Activated T-helper 1 cell treated with anti-CD3 and anti-CD28 coated beads, Interleukin-12 subunit alpha, Interleukin-12 subunit beta, Interleukin-2, Interleukin-4 antibody, amounts not matched to agents 30 ng/mL and 10 ng/mL and 1 ng/mL, durations not matched to agents 14 hours and 24 hours and 36 hours (primary cell): ENCODE measurements at places on chromosomes 1 and 21. TPM values are rescaled to one million over a fixed set of nuclear protein-coding genes. Genes with fewer than 3 reads are reported as not detected.

VAV3 gene
- 5.3 and 6.1 TPM in 2 replicates for total RNA-seq

PDZK1IP1 gene
- not detected in 2 replicates for total RNA-seq

- no peak overlapping the region for H3K27ac ChIP-seq
- DNase-seq = no peak
- H3K36me3 ChIP-seq = no peaks in the 10 kb centered on the region
- H3K4me1 ChIP-seq = no peaks in the 10 kb centered on the region
These were observed 80.5 kb upstream of the RALGPS2 start for GRCh38 chr1:178644308-178645120.

GRCh38 chr1:222033450-222033849, 291.6 kb upstream of the DUSP10 start:
- H3K27me3 ChIP-seq = peaks cover 5% of the 10 kb centered on the region
- H3K4me3 ChIP-seq = no peak overlapping the region
- H3K4me1 ChIP-seq = no peaks in the 10 kb centered on the region

DNA sequence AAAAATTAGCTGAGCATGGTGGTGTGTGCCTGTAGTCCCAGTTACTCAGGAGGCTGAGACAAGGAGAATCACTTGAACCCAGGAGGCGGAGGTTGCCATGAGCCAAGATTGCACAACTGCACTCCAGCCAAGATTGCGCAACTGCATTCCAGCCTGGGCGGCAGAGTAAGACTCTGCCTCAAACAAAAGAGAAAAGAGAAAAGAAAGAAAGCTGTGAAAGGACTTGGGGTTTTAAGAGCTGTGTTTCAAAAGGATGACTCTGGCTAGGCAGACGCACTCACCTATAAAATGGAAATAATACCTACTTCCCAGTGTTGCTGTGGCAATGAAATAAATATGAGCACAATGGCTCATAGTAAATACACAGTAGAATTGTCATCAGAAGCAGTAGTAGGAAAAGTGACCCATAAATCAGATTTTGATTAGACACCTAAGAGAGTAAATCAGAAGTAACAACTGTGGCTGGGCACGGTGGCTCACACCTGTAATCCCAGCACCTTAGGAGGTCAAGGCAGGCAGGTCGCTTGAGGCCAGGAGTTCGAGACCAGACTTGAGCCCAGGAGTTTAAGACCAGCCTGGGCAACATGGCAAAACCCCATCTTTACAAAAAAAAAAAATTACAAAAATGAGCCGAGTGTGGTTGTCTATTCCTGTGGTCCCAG, 45.9 kb upstream of the PUM1 start:
- H3K4me3 ChIP-seq = no peak overlapping the region
- no peak for DNase-seq
- H3K36me3 ChIP-seq = no peaks in the 10 kb centered on the region
- H3K4me1 ChIP-seq = no peaks in the 10 kb centered on the region
- no peak overlapping the region for H3K27ac ChIP-seq

- DNase-seq = no peak
- H3K4me3 ChIP-seq = no peak overlapping the region
- H3K27me3 ChIP-seq = peaks cover 19% of the 10 kb centered on the region
- H3K27ac ChIP-seq = no peak overlapping the region
- H3K36me3 ChIP-seq = no peaks in the 10 kb centered on the region
These were observed 4.4 kb upstream of the ATXN7L2 start for GRCh38 chr1:109479311-109479710.

DNA sequence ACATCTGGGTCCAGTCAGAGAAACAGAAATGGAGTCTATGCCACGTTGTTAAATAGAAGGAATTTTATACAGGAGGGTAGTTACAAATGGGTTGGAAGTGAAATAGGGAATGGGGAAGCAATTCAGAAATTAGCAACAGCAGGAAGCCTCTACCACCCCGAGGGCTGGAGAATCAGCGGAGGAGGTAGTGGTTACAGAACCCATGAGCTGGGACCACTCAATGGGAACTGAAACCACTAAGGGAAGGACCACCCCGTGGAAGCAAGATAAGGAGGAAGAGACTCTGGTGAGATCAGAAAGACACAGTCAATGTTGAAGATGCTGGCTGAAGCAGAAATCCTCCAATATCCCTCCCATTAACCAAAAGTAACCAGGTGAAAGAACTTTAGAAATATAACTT, 15.5 kb upstream of the MAST2 start:
- peaks cover 32% of the 10 kb centered on the region for H3K27me3 ChIP-seq
- no peak overlapping the region for H3K4me3 ChIP-seq
- no peaks in the 10 kb centered on the region for H3K36me3 ChIP-seq
- DNase-seq = no peak
- H3K27ac ChIP-seq = no peak overlapping the region

GRCh38 chr1:94741996-94742395, 78.2 kb upstream of the SLC44A3 start:
- H3K27ac ChIP-seq = no peak overlapping the region
- peaks cover 8% of the 10 kb centered on the region for H3K27me3 ChIP-seq
- no peaks in the 10 kb centered on the region for H3K36me3 ChIP-seq
- H3K4me3 ChIP-seq = no peak overlapping the region
- no peak for DNase-seq

GRCh38 chr1:7117399-7118281, 332.4 kb downstream of the CAMTA1 start:
- no peaks in the 10 kb centered on the region for H3K36me3 ChIP-seq
- H3K27me3 ChIP-seq = peaks cover 1% of the 10 kb centered on the region
- H3K4me3 ChIP-seq = no peak overlapping the region

- no peaks in the 10 kb centered on the region for H3K27me3 ChIP-seq
- H3K36me3 ChIP-seq = peaks cover 30% of the 10 kb centered on the region
- peaks cover 86% of the 10 kb centered on the region for H3K4me1 ChIP-seq
- no peak overlapping the region for H3K4me3 ChIP-seq
- no peak overlapping the region for H3K27ac ChIP-seq
These were observed 6.8 kb downstream of the ATP1A1 start for GRCh38 chr1:116379674-116380498.

- no peak for DNase-seq
- peaks cover 3% of the 10 kb centered on the region for H3K27me3 ChIP-seq
- no peaks in the 10 kb centered on the region for H3K36me3 ChIP-seq
- no peak overlapping the region for H3K27ac ChIP-seq
- no peaks in the 10 kb centered on the region for H3K4me1 ChIP-seq
- H3K4me3 ChIP-seq = no peak overlapping the region
These were observed 98.3 kb upstream of the CAMK1G start for GRCh38 chr1:209485167-209485566.

DNA sequence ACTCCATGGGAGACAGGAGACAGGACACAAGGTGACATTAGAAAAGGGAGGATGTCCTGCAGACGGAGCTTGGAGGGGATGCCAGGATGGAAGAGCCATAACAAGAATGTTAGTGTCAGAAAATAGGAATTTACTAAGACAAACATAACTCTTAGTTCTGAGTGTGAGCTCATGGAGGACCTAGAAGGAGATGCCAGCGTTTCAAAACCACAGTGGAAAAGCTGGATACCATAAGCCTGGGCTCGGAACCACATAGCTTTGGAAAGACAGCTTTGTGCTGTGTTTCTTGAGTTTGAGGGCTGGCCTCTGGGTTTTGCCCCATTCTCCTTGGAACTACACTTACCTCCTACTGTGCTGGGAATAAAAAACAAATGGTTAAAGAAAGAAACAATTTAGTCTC, 128.4 kb downstream of the S1PR1 start:
- DNase-seq = no peak
- no peaks in the 10 kb centered on the region for H3K36me3 ChIP-seq
- H3K27ac ChIP-seq = no peak overlapping the region
- H3K27me3 ChIP-seq = peaks cover 2% of the 10 kb centered on the region
- no peaks in the 10 kb centered on the region for H3K4me1 ChIP-seq

DNA sequence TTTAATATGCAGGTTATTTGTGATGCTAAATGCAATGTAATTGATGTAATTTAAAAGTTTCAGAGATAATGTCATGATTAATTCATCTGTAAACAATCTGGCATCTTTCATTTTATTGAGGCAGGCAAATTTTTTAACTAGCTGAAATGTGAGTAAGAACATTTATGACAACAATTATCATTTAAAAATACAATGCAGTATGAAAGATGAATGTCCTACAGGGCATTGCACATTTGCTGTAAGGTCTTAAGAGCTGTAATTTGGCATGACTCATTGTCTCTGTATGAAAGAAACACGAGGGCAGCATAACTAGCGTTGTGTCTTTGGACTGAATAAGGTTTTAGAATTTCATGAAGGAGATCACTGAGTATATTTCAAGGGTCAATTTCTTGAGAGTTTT, 642.8 kb downstream of the PLA2G4A start:
- H3K27ac ChIP-seq = no peak overlapping the region
- no peaks in the 10 kb centered on the region for H3K4me1 ChIP-seq
- no peaks in the 10 kb centered on the region for H3K36me3 ChIP-seq
- no peak for DNase-seq
- H3K4me3 ChIP-seq = no peak overlapping the region
